Mesendoderm (in vitro differentiated cells): ENCODE measurements at places on chromosomes 2 and 18.
A peak's percentile ranks its signal among the peaks of the same experiment; 100 is the strongest.

DNA sequence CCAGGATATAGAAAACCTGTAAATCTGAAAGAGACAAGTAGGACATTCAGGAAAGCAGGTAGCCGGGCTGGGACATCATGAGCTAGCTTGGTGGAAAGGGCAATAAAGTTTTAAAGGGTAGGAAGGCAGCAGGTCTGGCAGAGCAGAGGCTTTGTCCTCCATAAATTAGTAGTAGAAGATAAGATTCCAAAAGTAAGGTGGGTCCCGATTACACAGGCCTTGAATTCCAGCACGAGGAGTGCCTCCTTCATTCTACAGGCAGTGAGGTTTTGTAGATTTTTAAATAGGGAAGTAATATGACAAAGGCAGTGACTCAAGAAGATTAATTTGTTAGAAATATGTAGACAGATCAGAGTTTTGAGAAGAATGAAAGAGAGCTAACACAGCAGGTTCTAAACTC lies 160.7 kb downstream of the DTNB start:
- no peaks in the 10 kb centered on the region for H3K36me3 ChIP-seq
- H3K4me3 ChIP-seq: no peak overlapping the region
- peak; percentile 38 for DNase-seq
- H3K27me3 ChIP-seq: no peaks in the 10 kb centered on the region

DNA sequence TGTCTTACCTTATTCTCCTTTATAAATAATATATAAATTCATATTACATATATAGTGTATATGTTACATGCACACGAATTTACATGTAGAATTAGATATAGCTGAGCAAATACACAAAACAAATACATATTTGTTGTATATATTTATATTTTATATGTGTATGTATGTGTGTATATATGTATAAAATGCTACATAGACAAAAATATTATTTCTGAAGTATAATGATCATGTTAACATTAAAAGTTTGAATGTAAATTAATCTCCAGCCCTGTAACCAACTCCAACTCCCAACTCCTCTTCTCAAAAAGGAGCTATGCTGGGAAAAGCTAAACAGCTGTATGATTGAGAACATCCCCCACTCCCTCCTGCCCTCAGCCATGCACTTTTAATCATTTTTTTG lies 42.7 kb upstream of the RND3 start:
- H3K27ac ChIP-seq: no peak overlapping the region
- DNase-seq: no peak
- no peaks in the 10 kb centered on the region for H3K27me3 ChIP-seq
- no peaks in the 10 kb centered on the region for H3K36me3 ChIP-seq

- peaks cover 4% of the 10 kb centered on the region for H3K4me1 ChIP-seq
- H3K27ac ChIP-seq: no peak overlapping the region
- H3K36me3 ChIP-seq: no peaks in the 10 kb centered on the region
- DNase-seq: no peak
Observed at GRCh38 chr2:37868866-37869265, 56.2 kb upstream of the RMDN2 start.

DNA sequence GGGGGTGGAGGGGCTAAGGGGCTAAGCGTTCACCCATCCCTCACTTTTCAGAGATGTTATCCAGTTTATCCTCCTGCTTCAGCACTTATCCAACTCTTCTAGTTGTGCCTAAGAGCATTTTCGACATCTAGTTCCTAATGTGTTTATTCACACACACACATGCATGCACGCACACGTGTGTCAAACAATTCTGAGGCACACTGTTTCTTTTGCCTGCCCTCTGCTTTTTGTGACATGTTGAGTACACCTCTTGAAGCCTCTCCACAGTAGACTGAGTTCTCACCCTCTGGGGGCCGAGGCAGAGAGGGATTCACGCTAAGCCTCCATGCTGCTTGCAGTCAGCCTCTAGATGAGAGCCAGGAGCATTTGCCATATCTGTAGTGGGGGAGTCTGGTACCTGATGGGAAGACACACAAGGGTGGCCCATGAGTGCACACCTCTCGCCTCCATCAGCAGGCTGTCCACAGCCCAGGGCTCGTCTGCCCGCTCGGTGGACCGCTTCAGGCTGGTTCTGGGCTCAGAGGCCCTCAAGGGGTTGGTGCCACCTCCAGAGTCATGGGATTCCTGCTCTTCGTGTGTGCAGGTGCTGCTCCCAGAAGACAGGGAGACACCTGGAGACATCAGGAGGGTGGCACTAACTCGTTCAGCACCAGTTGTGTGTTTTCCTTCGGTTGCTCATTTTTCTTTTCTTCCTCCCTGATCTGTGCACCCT lies 11.9 kb downstream of the TWIST2 start:
- no peak overlapping the region for H3K4me3 ChIP-seq
- peaks cover 5% of the 10 kb centered on the region for H3K4me1 ChIP-seq

DNA sequence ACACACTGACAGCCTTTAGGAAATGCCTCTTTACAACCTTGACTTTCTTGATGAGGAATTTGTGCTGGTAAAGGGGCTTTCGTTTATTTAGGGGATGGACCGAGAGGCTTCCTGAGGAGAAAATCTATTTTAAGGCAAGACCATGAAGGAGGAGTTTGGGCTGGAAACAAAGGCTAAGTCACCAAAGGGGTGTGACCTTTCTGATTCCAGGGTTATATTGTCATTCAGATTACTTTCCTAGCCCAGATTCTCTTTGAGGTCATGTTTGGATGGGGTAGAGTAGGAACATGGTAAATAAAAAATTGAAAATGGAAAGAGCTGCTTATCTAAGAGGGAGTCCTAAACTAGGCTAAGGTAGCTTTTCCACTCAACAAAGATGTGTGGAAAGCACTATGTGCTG lies 77.1 kb upstream of the UGP2 start:
- no peak overlapping the region for H3K27ac ChIP-seq
- DNase-seq: peak; percentile 17
- H3K4me3 ChIP-seq: no peak overlapping the region

DNA sequence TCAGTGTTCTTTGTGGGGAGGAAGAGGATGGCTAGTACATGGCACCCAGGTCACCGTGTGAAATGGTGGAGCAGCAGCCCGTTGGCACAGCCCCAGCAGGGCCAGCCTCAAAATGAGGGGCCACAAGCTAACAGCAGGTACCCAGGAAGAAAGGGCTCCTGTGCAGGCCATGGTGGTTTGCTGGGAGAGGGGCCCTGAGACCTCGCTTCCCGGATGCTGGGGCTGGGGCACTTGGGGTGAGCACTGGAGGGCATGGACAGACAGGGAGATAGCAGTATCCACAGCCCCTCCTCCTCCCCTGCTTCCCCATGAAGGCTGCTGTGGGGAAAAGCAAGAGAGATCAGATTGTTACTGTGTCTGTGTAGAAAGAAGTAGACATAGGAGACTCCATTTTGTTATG lies 16.2 kb upstream of the TEX44 start:
- H3K4me3 ChIP-seq: no peak overlapping the region
- H3K27ac ChIP-seq: peak overlapping the region; percentile 94
- H3K27me3 ChIP-seq: no peaks in the 10 kb centered on the region
- no peaks in the 10 kb centered on the region for H3K36me3 ChIP-seq

DNA sequence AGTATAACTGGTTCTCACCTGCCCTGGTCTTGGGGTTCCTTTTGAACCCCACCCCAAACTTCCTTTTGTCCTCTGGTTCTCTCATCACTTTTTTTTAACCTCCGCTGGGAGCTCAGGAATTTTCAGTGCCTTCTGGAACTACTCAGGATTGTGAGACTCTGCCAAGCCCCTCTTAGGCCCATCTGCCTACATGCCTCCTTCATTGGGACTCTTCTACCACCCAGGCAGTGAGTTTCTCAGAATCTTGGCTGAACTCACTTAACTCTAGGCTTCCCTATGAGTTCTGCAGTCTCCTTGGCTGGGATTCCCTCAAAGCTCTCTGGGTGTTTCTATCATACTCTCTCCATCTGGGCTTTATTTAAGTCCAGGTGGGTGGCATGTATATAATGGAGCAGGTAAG lies 86.3 kb downstream of the MDH1 start:
- no peaks in the 10 kb centered on the region for H3K27me3 ChIP-seq
- no peaks in the 10 kb centered on the region for H3K36me3 ChIP-seq
- no peak overlapping the region for H3K27ac ChIP-seq
- no peaks in the 10 kb centered on the region for H3K4me1 ChIP-seq
- no peak for DNase-seq
- H3K4me3 ChIP-seq: no peak overlapping the region

GRCh38 chr18:55419132-55419946 lies 168.7 kb downstream of the TCF4 start:
- H3K4me3 ChIP-seq: no peak overlapping the region
- peaks cover 15% of the 10 kb centered on the region for H3K4me1 ChIP-seq
- no peak for DNase-seq
- H3K27ac ChIP-seq: peak overlapping the region; percentile 55

- H3K4me3 ChIP-seq: no peak overlapping the region
- H3K36me3 ChIP-seq: no peaks in the 10 kb centered on the region
- peak overlapping the region; percentile 86 for H3K27ac ChIP-seq
- peaks cover 12% of the 10 kb centered on the region for H3K4me1 ChIP-seq
Observed at GRCh38 chr2:69177785-69178636, 165.0 kb downstream of the ANTXR1 start.

- no peak overlapping the region for H3K27ac ChIP-seq
- H3K4me1 ChIP-seq: no peaks in the 10 kb centered on the region
- peak; percentile 83 for DNase-seq
- H3K4me3 ChIP-seq: peak overlapping the region; percentile 19
- peaks cover 8% of the 10 kb centered on the region for H3K27me3 ChIP-seq
Observed at GRCh38 chr2:115161081-115161770, 718.8 kb downstream of the DPP10 start.

GRCh38 chr2:105239924-105240323 lies 1.6 kb upstream of the GPR45 start:
- H3K4me1 ChIP-seq: no peaks in the 10 kb centered on the region
- no peaks in the 10 kb centered on the region for H3K27me3 ChIP-seq
- H3K27ac ChIP-seq: no peak overlapping the region
- H3K36me3 ChIP-seq: no peaks in the 10 kb centered on the region
- peak; percentile 64 for DNase-seq

DNA sequence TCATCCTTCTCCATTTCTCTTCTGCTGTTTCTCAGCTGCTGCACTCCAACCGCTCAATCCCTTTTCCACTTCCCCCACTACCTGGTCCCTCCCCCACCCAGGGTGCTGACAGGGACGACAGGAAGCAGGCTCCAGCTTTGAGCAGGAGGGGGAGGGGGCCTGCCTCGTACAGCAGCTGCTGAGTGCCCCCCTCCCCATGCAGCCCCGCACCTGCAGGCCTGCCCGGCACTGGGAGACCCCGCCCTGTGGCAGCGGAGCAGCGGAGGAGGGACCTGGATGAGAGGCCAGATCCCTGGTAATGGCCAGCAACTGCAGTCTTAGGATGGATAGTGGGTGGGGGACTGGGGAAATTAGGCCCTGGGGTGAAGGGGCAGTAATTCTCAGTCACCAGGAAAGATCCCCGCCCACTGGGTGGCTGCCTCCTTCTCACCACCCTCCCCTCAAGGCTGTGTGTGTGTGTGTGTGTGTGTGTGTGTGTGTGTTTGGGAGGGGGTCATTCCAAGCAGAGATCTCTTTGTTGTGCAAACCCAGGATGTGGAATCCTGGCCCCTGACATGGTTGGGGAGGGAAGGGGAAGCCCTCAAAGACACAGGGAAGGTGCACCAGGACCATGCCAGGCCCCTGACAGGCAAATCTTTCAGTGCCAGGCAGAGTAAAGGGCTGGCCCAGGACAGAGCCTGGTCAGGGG lies 6.8 kb upstream of the CRYBA2 start:
- H3K27ac ChIP-seq: peak overlapping the region; percentile 87
- H3K4me1 ChIP-seq: peaks cover 35% of the 10 kb centered on the region
- H3K27me3 ChIP-seq: peaks cover 10% of the 10 kb centered on the region
- DNase-seq: peak; percentile 96

- no peaks in the 10 kb centered on the region for H3K4me1 ChIP-seq
- DNase-seq: no peak
- no peak overlapping the region for H3K27ac ChIP-seq
- H3K36me3 ChIP-seq: no peaks in the 10 kb centered on the region
Observed at GRCh38 chr2:3005859-3006501, 371.6 kb downstream of the EIPR1 start.

GRCh38 chr2:130883496-130883895 lies 46.8 kb downstream of the ARHGEF4 start:
- no peak overlapping the region for H3K4me3 ChIP-seq
- no peaks in the 10 kb centered on the region for H3K36me3 ChIP-seq
- H3K27me3 ChIP-seq: no peaks in the 10 kb centered on the region
- no peak for DNase-seq

DNA sequence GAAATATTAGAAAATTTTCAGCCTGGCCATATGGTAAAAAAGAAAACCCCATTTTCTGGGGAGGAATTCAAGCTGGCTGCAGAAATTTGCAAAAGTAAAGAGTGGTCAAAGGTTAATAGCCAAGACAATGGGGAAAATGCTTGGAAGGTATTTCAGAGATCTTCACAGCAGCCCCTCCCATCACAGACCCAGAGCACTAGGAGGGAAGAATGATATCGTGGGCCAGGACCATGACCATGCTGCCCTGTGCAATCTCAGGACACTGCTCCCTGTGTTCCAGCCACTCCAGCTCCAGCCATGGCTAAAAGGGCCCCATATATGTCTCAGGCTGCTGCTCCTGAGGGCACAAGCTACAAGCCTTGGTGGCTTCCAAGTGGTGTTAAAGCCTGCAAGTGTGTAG lies 93.9 kb upstream of the AGAP1 start:
- no peak overlapping the region for H3K4me3 ChIP-seq
- no peaks in the 10 kb centered on the region for H3K27me3 ChIP-seq
- H3K36me3 ChIP-seq: no peaks in the 10 kb centered on the region

DNA sequence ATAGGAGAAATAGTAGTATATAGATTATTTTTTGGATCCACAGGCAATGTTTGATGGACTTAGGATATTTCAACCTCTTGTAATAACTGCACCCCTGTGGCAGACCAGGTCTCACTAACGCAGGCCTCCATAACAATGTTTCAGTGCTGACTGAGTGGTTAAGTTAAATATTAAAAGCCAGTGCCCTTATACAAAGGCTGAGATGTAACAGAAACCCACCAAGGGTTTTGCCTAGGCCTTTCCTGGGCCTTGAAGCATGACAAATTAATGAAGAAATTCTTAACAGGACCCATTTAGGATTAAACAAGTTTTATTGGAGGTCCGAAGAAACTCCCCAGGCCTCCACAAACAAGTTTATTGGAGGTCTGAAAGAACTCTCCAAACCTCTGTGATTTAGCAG lies 1.6 kb upstream of the SUCLG1 start:
- no peak overlapping the region for H3K4me3 ChIP-seq
- no peak overlapping the region for H3K27ac ChIP-seq
- no peaks in the 10 kb centered on the region for H3K36me3 ChIP-seq
- no peak for DNase-seq

DNA sequence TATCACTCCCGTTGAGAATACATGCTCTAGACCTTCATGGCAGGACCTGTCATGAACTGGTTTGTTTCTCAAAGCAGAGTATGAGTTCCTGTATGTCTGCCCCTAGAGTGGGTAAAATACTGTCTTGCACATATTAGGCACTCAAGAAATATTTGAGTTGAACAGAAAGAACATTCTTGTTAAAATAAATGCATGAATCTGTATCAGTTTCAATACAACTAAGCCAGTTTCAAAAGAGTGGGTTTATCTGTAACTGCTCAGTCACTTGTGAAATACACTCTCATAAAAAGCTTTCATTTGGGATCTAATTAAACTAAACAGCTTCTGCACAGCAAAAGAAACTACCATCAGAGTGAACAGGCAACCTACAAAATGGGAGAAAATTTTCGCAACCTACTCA lies 69.2 kb downstream of the RFTN2 start:
- no peaks in the 10 kb centered on the region for H3K4me1 ChIP-seq
- no peaks in the 10 kb centered on the region for H3K27me3 ChIP-seq
- no peak for DNase-seq
- H3K36me3 ChIP-seq: no peaks in the 10 kb centered on the region
- no peak overlapping the region for H3K27ac ChIP-seq

- no peaks in the 10 kb centered on the region for H3K4me1 ChIP-seq
- DNase-seq: no peak
- no peaks in the 10 kb centered on the region for H3K27me3 ChIP-seq
- H3K36me3 ChIP-seq: no peaks in the 10 kb centered on the region
Observed at GRCh38 chr18:7945882-7946281, 378.8 kb downstream of the PTPRM start.
